ENCODE measurements at places on chromosomes 1 and 21.

DNA sequence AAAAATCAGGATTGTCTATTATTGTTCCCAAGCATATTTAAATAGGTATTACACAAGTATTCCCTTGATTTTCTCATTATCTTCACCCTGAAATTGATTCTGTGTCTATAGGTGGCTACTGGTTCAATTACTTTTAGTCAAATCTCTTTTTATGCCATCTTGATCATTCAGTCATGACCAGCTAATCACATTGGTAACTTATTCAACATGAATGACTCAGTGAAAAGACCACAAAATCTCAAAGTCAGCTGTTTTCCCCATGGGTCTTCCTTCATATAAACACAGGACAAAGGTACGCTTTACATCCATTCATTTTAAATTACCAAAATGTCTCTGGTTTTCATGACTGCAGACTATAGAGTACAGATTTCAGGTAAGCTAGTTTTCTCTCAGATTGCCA, 23.7 kb upstream of the NRIP1 start:
- no peak for DNase-seq

DNA sequence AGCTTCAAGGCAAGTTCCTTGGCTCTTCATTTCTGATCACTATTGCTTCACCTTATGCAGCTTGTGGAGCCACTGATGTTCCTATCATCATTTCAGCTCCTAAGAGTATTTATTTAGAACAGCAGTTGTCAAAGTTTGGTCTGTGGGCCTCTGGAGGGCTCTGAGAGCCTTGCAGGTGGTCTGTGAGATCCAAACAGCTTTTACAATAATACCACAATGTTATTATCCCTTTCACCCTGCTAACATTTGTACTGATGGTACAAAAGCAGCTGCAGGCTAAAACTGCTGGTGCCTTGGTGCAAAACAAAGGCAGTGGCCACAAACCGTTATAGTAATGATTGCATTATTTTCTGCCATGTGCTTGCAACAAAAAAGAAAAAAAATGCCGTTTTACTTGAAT, 33.8 kb downstream of the PATJ start:
- DNase-seq = no peak

GRCh38 chr1:6419804-6420453, at the start of gene HES2:
Gene HES2, minus strand, starts transcription at chr1:6419919. Its CDS starts 99 bp downstream, at chr1:6419820.
- DNase-seq = no peak

DNA sequence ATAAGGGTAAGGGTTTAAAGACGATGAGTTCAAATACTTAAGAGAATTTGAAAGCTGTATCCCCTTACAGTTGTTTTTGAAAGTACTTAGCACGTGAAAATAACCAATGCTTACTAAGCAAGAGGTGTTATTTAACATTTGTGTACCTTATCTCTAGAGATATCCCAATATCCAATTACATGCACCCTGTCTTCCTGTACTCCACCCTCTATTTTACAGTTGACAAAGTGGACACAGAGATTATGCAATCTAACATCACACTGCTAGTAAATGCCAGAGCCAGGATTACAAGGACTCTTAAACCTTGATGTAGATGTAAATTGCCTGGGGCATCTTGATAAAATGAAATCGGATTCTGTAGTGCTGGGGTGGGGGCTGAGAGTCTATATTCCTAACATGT, 72.0 kb downstream of the GDAP2 start:
- no peak for DNase-seq

DNA sequence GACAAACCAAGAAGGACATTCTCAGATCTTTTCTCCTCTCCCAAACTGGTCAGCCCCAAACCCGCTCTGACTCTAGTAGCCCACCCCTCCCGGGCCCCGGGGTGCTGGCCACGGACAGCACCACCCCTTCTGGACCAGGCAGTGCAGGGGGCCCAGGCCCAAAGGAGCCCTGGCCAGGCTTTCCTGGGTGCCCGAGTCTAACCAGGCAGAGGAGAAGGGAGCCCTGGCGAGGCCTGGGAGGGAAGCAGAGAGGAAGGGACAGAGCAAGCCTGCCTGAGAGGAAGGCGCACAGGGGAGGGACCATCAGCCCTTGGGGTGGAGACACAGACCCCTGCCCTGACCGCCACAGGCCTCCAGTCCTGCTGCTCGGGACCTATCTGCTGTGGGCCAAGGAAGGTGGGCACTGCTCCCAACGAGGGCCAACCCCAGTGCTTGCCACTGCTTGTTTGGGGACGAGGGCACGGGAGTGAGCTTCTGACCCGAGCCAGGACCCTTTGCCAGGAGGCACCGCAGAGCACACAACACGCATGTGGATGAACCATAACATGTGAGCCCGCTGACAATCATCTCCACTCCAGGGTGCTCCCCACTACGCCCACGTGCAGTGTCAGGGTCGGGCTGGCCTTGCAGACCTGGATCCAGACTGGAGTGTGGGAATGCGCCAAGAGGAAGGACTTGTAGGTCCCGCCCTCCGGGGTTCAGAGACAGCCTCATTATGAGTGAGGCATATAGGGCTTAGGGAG, 57.6 kb downstream of the KCNAB2 start:
- DNase-seq = no peak

DNA sequence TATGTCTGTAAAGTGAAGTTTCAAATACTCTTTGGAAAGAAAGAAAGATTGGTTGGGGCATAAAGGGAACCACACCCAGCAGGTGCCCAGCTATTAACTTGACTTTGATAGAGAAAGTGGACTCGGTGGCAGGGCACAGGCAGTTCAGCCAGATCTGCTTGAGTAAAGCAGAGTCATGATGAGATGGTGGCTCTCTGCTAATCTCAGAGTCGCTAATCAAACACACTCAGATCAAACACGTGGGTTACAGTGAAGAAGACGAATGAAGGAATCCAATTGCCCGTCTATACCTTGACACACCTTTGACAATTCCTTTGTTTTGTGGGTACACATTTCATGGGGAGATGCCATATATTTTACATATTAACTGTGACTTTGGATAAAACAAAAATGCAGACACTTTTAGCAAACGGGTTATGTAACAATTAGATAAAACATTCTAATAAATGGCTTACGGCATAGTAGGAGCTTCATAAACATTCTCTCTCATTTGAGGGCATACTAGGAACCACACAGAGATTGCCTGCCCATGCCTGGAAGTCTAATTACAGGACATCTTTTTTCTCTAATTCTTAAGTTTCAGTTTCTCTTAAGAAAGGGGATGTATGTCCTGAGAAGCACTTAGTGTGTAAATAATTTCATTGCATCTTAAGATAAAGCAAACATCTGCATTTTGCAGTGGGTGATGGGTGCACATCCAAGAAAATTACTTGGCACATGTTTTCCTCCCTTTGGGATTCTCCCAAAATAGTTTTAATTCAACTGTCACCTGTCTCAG, 7.2 kb downstream of the CBR1 start:
- DNase-seq = no peak

- peak; percentile 24 for DNase-seq
Measured at GRCh38 chr1:16048573-16049189, 5.1 kb downstream of the CLCNKB start.

GRCh38 chr1:182248721-182249120, 142.9 kb downstream of the GLUL start:
- DNase-seq = no peak

DNA sequence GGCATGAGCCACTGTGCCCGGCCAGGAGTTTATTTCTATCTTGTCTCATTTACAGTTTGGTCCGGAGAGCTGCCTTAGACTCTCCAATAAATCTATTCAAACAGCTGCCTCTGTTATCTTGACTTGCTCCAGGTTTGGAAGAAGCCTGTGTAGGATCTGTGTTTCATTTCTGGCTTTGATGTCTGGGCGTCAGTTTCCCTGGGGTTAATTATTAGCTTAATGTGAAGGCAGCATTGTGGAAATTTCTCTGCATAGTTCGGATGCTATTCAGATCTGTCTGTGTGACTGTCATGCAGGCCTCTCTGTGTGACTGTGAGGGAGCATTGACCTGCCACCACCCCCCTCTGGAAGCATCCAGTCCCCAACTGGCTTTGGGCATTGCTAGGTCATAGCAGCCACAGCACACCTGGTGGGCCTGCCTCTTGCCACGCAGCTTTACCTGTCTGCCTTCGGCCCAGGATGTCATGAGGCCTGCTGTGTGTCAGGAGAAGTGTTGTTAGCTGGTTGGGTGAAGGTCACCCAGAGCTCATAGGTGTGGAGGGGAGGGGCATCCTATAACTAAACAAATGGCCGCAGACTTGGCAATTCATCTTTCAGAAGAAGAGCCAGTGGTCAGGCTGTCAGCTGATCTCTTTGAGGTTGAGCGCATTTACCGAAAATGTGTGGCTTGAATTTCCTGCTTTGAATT, 9.8 kb downstream of the IFNGR2 start:
- no peak for DNase-seq

DNA sequence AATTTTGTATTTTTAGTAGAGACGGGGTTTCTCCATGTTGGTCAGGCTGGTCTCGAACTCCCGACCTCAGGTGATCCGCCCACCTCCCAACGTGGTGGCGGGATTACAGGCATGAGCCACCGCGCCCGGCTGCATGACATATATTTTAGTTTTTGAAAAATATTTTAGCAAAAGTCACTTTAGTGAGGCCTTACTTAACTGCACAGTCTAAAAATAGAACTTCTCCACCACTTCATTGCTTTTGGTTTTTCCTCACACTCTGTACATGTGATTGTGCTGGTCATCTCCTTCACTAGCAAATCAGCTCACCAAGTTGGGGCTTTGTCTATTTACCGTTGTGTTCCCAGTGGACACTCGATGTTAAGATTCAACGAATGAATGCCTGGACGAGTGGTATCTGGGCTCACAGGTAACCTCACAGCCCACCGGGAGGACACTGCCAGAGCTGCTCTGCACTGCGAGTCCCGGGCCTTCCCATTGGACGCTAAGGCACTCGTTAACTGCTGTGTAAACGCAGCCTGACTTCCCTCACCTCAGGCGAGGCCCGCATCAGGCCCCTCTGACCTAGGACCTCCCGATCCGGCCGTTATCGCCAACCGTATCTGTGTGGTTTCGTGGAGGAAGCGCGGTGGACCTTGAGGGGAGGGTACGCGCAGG, 14.0 kb upstream of the ZNF692 start:
- peak; percentile 55 for DNase-seq

GRCh38 chr1:150560576-150561253, 11.5 kb downstream of the ADAMTSL4 start:
- DNase-seq = no peak

GRCh38 chr1:243475966-243476365, 220.1 kb downstream of the SDCCAG8 start:
- DNase-seq = peak; percentile 34

- no peak for DNase-seq
Measured at GRCh38 chr1:200805719-200806118, 67.0 kb downstream of the CAMSAP2 start.

- peak; percentile 37 for DNase-seq
Measured at GRCh38 chr1:201224666-201225370, 34.2 kb downstream of the IGFN1 start.

Measured in AG10803 (cell line).